Stimulated activated CD8-positive, alpha-beta memory T cell treated with anti-CD3 and anti-CD28 coated beads, Interleukin-2, amount 100 ng/mL, for 48 hours (primary cell): ENCODE measurements at places on chromosomes 2 and 18.

DNA sequence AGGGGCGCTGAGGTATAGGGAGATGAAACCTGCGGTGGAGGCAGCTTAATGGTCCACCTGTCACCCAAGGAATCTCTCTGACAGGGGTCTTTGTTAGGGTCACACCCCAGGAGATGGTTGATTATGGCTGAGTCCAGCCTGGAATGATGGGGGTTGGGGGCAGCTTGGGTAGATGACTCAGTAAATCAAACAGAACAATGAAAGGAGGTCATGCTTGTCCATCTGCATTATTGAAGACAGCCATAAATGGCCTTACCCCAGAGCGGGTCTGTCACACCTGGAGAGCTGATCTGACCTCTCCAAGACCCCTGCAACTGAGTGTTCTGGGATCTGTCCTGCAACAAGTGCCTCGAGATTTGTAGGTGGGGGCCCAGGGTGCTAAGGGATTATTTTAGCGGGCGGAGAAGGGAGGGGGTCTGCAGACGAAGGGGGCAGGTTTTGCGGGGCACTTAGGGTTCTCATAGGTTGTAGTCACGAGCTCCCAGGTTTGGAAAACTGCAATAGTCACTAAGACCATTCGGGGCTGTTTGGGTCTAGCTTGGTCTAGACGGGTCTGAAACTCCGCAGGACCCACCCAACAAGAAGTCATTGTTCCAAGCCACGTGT lies 771 bp upstream of the IGFBP2 start:
- DNase-seq, result no peak

GRCh38 chr2:98029718-98030222 lies 34.0 kb upstream of the TMEM131 start:
- no peak for DNase-seq

GRCh38 chr18:73897517-73897916 lies 250.1 kb downstream of the FBXO15 start:
- no peak for DNase-seq

GRCh38 chr18:37445836-37446235 lies 119.8 kb downstream of the CELF4 start:
- DNase-seq, result no peak

DNA sequence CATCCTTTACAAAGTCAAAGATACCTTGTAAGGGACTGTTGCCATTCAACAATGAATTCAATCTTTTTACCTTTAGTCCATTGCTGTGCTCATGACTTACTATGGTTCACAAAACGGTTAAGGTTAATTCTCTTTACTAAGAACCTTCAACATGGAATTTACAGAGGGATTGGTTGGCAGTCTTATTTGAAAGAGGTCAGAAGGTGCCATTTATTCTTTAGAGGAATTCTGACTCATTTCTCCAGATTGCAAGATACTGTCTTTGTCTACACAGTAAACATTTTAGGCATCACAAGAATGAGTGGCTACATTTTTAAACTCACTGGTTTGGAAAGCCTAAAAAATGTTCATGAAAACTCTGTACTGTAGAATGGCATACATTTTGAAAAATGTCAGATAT lies 17.4 kb downstream of the KCNH7 start:
- no peak for DNase-seq

GRCh38 chr2:113370030-113370429 lies 67.5 kb upstream of the ZNG1B start:
- no peak for DNase-seq

GRCh38 chr2:175853616-175853890 lies 148.5 kb downstream of the LNPK start:
- no peak for DNase-seq

- no peak for DNase-seq
Observed at GRCh38 chr2:40279001-40279400, 172.9 kb downstream of the SLC8A1 start.

- no peak for DNase-seq
Observed at GRCh38 chr18:58113337-58113736, 69.3 kb downstream of the NEDD4L start.

DNA sequence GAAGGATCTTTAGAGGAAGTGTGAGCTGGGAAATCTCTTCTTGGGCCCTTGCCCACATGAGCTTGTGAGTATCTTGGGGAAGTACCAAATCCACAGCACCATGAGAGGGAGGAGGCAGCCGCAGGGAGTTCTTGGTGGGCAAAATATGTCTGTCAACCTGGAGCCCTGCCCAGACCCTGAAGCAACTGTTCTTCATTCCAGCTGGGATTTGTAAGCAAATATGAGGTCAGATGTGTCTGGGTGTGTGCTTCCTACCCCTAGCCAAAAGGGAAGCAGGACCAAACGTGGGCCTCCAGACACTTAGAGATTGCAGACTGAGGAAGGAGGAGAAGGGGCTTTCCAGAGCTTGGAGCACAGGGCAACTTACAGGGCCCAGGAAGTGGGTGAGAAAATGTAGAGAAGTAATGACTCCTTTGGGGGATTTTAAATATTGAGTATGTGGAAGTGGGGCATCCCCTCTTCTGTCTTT lies 41.9 kb downstream of the TMEM247 start:
- no peak for DNase-seq

DNA sequence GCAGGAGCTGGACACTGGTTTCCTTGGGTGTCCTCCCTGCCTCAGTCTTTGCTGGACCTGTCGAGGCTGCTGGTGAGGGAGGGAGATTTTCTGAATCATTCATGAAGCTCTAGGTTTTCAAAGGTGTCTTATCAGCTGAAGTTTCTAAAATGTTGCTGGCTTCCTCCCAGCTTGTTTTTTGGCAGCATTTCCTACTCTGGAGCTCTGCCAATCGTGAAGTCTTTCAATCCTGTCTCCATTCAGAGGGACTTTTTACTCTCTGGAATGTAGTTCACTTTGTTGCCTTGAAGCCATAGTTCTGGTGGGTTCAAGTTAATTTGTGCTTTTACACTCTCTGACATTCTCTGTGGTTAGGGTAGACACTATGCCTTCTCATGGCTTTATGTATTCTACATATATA lies 23.9 kb downstream of the SNTG2 start:
- no peak for DNase-seq

DNA sequence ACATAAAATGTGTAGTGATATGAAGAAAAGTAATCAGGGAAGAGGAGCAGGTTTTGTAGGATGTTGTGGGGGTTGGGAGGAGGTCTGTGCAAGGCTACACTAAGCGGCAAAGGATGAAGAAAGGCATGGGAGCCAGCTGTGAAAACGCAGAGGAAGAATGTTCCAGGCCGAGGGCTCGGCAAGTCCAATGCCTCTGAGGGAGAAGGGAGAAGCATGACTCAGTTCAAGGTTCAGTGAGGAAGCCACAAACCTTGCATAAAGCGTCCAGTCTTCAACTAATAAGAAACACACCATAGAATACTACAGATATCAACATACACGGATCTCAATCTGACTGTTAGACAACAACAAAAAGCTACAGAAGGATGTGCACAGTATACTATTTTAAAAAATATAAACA lies 16.2 kb downstream of the EPB41L3 start:
- DNase-seq, result no peak

GRCh38 chr2:129078548-129078947 lies 759.9 kb upstream of the HS6ST1 start:
- DNase-seq, result no peak

GRCh38 chr2:143162123-143162837 lies 33.1 kb downstream of the ARHGAP15 start:
- no peak for DNase-seq

- no peak for DNase-seq
Observed at GRCh38 chr2:165432234-165432966, 37.1 kb upstream of the CSRNP3 start.

DNA sequence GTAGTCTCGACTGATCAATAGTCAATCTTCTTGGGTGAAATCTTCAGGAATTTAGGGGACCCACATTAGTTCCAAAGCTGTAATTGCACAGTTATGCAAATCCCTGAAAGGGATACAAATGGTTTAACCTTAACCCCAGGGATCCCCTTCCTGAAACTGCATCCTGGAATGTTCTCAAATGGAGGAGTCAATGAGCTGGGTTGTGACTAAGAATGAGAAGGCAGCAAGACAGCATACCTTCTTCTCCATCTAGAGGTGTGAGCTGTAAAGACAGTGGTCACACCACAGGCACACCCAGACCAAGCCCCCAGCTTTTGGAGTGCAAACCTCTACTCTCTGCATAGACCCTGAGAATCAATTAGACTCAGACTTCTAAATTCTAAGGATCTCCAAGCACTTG lies 164.7 kb upstream of the MEIS1 start:
- DNase-seq, result no peak

GRCh38 chr2:113009622-113010021 lies 4.4 kb downstream of the IL36A start:
- no peak for DNase-seq

GRCh38 chr2:25853038-25853638 lies 25.1 kb downstream of the ASXL2 start:
- no peak for DNase-seq

- DNase-seq, result no peak
Observed at GRCh38 chr2:97654309-97654708, 8.4 kb downstream of the COX5B start.

DNA sequence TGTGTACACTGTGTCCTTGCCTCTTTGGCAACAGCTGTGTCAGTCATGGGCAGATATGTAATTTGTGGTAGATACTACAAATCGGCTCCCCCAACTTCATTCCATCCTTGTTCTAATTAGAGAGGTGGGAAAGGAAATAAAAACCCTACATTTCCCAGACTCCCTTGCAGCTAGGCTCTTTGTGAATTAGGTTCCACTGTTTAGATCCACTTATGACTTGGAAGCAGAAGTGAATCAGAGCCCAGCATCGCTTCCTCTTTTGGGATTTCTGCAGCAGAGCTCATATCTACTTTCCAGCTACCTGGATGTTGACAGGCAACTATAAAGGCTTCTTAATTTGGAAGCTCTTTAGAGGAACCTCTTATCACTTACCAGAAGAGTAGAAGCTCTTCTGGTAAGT lies 34.1 kb upstream of the NARS1 start:
- no peak for DNase-seq

DNA sequence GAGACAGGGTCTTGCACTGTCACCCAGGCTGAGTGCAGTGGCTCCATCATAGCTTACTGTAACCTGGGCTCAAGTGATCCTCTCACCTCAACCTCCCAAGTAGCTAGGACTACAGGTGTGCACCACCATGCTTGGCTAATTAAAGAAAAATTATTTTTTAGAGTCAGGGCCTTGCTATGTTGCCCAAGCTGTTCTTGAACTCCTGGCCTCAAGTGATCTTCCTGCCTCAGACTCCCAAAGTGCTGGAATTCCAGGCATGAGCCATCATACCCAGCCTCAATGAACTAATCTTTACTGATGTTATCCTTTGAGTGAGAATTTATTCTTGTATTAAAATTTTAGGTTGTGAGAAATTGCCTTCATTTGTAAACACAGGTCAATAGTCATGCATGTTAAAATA lies 27.0 kb upstream of the CD28 start:
- DNase-seq, result no peak
